Stimulated activated CD8-positive, alpha-beta memory T cell treated with anti-CD3 and anti-CD28 coated beads, Interleukin-7, amount 100 ng/mL, for 24 hours (primary cell): ENCODE measurements at places on chromosomes 6 and 20.

GRCh38 chr6:169083508-169083874 lies 170.2 kb downstream of the THBS2 start:
- no peak for DNase-seq

DNA sequence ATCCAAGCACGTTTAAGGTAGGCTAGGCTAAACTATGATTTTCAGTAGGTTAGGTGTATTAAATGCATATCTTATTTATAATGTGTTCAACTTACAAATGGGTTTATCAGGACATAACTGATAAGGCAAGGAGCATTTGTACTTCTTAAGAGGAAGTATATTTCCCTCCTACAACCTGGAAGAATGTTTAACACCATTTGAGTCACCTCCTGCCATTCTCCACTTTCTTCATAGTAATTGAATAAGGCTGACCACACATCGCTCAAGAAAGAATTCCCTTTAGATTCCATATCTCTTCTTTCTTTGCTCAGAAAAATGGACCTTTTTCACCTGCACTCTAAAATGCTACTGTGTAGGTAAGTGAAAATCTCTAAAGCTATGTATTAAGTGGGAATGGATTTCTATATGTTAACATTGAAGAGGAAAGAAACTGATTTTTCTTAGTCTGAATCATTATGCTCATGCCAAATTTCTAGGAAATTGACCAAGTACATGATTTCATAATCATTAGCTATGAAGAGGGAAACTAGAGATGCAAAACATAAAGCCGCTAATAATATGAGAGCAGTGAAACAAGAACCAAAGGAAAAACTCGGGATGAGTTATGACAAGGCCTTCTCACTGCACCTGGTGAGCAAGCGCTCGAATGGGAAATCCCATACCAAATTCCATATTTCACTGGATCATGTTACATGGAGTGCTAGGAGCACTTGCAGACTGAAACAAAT lies 210.4 kb downstream of the ALDH8A1 start:
- DNase-seq = no peak

DNA sequence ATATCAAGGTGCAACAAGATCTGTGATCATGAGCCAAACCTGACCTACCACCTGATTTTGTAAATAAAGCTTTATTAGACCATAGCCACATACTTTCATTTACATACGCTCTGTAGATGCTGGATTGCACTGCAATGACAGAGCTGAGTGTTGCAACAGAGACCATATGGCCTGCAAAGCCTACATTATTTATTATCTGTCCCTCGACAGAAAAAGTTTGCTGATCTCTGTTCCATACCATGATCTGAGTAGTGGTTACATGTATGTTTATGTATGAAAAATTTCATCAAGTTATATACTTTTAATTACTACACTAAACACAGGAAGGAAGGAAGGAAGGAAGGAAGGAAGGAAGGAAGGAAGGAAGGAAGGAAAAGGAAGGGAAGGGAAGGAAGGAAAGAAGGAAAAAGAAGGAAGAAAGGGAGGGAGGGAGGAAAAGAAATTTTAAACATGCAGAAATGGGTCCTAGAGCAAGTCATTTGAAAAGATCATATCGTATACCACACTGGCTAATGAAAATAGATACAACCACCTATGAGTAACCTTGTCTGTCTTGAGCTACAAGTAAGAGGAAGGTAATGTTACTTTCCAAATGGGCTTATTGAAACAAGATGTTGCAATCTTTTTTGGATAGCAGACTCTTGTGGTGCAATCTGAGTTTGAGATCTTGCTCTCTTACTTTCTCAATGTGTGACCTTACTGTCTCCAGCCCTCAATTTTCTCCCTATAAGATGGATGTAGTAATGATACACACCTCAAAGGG lies 441.0 kb downstream of the KIF16B start:
- DNase-seq = no peak

DNA sequence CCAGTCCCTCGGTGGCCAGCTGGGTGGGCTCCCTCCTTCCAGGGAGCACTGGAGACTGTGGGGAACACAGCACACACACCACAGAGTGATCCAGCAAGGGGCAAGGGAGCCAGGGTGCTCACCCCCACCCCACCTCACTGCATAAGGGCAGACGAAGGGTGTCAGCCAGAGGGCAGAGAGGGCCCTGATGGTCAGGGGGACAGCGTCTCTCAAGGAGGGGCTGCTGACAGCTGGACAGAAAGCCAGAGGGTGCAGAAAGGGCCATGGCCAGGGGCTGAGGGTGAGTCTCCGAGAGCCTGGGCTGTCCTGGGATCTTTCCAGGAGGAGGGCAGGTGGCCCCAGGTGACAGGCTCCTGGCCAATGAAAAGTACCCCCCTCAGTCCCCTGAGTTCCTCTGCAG lies 73.4 kb upstream of the PMEPA1 start:
- DNase-seq = no peak

DNA sequence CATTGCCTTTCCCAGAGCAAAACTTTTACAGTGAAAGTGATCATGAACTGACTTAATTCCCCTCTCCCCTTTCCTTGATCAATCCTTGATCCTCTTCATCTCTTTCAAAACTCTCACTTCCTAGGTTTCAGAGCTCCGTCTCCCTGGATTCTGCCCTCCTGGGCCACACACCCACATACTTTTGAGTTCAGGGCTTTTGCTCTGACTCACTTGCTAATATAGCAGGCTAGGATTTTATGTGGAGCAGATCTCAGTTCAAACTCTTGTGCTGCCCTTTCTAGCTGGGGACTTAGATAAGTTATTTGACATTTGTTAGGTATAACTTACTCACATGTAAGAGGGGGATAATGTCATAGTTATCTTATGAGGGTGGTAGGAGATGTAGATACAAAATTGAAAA lies 109.1 kb upstream of the MLIP start:
- DNase-seq = no peak

- no peak for DNase-seq
These were observed 47.4 kb upstream of the IRF4 start for GRCh38 chr6:343960-344815.

- DNase-seq = no peak
These were observed 113.9 kb upstream of the SLC35B3 start for GRCh38 chr6:8549074-8549790.

GRCh38 chr6:96789871-96790270 lies 47.4 kb downstream of the GPR63 start:
- no peak for DNase-seq

GRCh38 chr6:125729983-125730382 lies 19.4 kb upstream of the HEY2 start:
- DNase-seq = no peak

- no peak for DNase-seq
These were observed 78.3 kb downstream of the MAP7 start for GRCh38 chr6:136471922-136472321.

GRCh38 chr6:144581812-144582537 lies 296.8 kb downstream of the UTRN start:
- no peak for DNase-seq

- DNase-seq = no peak
These were observed 8.6 kb upstream of the JPH2 start for GRCh38 chr20:44195605-44196004.

DNA sequence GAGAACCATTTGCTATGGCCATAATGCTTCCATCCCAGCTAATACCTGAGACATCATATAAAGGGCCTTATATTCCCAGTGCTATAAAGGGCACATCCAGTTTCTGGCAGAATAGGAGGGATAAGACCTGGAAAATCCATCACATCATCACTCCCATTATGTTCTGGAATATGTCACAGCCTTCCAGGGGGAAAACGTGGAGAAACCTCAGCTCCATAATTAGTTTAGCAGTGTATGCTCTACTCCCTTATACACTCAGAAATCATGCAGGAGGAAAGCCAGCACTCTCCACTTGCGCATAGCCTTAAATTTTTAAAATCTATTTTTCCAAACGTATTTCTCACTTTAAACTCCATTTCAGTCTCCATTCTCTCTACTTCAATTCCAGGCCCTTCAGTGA lies 140.9 kb downstream of the ADGB start:
- no peak for DNase-seq

DNA sequence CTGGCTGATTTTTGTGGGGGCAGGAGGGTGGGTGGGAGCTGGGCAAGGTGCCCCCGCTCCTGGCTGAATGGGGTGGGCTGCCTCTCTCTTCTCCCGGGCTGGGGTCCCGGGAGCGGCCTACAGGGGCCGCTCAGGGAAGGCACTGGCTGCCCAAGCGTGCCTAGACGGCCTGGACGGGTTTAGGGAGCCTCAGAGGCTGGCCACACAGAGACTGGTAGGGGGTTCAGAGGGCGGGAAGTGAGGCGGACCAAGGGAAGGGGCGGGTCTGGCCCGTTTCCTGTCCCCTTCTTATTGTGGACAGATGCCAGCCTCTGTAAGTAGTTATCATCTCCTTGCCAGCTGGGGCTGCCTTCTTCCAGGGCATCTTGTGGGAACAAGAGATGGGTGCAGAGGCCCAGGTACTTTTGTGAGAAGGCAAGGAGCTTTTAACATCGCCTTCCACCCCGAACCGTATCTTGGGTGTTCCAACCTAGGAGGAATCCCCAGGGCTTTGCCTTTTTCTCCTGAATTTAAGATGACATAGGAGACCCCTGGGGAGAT lies 437 bp downstream of the CD40 start:
- DNase-seq = no peak

GRCh38 chr20:46963758-46964617 lies 69.3 kb downstream of the EYA2 start:
- no peak for DNase-seq

- DNase-seq = no peak
These were observed 71.9 kb upstream of the SULF2 start for GRCh38 chr20:47857187-47857568.

- no peak for DNase-seq
These were observed 90.0 kb upstream of the BACH2 start for GRCh38 chr6:90386399-90387382.

DNA sequence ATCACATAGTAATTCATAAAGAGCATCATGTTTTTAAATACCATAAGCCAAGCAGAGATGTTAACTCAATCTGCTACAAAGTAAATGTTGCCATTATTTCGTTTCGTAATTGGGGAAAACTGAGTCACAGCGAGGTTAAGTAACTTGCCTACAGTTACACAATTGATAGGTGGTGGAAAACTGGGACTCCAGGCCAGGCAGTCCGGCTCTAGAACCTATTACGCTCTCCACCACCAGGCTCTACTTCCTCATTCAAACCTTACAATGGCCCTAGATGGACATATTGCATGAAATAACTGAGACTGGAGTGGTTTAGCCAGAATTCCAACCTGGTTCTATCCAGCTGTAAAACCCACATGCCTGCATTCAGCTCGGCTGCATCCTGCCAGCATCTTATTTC lies 58.2 kb downstream of the LINC00237 start:
- no peak for DNase-seq

DNA sequence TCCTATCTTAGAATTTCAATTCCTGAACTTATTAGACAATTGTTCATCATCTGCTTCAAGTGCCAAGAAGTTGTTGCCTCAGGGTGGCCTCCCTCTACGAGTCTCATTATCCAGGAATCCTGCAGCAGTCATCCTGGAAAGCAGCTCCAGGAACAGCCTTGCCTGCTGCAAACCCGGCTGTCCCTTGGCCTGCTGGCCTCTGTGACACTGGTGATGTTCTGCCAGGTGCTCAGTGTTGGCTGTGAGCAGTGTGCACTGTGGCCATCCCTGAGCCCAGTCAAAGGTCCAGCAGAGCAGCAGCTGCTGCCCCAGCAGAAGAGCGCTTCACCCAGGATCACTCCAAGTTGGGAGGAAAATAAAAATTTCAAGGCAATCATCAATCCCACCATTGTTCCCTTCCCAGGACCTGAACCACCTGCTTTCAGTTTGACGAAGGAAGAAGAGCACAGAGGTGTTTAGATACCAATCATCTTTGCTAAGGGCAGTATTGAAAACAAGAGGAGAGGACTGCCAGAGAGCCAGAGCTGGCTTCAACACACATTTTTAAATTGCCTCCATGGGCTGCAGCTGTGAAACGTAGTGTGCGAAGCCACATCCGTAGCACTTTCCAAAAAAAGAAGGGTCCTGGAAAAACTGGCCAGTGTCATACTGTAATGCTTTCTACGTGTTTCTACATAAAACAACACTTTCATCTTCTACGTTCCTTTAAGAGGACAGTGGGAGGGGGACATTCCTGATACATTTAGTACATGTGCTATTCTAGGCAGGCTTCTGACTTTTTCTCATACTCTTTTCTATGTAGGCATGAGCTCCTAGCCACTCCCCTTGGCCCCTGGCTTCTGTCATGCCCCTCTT lies 7.2 kb upstream of the FAM50B start:
- no peak for DNase-seq
